Dermis blood vessel endothelial cell (primary cell): ENCODE measurements at places on chromosomes 2 and 18. TPM values are rescaled to one million over a fixed set of nuclear protein-coding genes. Genes with fewer than 3 reads are reported as not detected.

Gene ACVR1C
- 0.17 TPM in 1 of 2 replicates, not detected in the other for total RNA-seq

Gene IL36RN
- not detected in 2 replicates for total RNA-seq

DNA sequence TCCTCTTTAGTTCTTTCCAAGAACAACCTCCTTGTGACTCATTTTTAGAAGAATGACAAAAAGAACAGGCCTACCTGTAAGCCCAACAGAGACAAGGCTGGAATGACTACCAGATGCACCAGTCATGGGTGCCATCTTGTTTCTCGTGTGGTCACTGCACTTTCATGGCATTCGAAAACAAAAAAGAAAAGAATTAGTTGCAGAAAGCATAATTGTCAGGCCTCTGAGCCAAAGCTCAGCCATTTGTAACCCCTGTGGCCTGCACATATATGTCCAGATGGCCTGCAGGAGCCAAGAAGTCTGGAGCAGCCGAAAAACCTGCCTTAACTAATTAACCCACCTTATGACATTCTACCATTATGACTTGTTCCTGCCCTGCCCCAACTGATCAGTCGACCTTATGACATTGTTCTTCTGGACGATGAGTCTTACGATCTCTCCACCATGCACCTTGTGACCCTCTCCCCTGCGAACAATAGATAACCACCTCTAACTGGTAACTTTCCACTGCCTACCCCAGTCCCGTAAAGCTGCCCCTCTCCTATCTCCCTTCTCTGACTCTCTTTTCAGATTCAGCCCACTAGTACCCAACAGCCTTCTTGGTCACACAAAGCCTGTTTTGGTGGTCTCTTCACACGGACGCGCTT is 13.9 kb upstream of the BUB1 start:
- no peak for DNase-seq

DNA sequence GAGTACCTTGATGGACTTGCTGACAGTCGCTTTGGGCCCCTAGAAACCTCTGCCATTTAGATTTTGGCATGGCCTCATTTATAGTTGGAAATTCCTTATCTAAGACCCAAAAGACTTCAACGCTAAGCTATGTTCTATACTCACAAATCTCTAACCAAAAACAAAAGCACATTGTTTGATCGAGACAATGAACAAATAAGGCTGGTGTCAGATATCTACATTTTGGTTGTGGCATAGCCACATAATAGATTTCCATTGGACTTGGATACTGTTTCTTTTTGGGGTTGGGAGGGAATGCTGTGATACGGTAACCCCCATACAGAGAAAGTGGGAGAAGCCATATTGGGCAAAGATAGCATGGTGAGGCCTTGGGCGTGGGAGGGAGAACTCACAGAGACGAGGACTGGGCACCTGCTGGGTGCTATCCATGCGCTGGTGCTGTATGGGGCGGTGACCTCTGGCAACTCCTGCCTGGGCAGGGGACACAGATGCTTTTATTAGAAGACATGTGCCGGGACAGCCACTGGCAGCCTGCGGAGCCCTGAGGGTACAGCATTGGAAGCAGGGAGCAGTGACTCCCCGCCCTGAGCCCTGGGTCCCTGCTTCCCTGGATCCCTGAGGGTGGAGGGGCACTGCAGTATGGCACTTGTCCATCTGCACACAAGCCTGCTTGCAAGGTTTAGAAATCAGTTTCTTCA is 97.1 kb downstream of the ASAP2 start:
- no peak for DNase-seq

- DNase-seq: no peak
Observed at GRCh38 chr2:23453836-23454460, 69.0 kb downstream of the KLHL29 start.

DNA sequence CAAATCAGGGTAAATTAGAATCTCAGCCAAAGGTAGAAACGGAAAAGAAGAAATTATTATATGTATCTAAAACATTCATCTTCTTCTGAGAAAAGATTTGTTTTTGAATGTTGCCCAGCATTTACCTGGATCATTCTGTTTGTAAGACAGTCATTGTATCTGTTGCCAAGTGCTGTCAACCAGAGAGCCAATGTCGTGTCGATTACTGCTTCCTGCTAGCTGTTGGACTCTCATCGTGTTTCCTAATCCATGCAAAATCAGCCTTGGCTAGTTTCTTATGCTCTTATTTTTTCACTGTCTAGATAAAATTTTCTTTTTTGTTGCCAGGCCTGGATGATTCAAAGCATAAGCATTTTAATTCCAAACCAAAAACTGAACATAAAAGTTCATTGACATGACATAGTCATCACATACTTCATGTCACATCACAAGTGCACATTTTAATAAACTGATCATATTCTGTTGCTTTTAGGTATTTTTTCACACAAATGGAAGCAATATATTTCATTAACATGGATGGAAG is 202.3 kb downstream of the KCNH7 start:
- no peak for DNase-seq

- no peak for DNase-seq
Observed at GRCh38 chr2:120804459-120804858, 68.8 kb downstream of the GLI2 start.

- DNase-seq: no peak
Observed at GRCh38 chr2:66805016-66805865, 370.3 kb downstream of the MEIS1 start.
